Fibroblast of skin of left biceps (primary cell): ENCODE measurements at places on chromosomes 12 and 14.

GRCh38 chr14:96940009-96940408 lies 142.8 kb downstream of the VRK1 start:
- no peak for DNase-seq

- DNase-seq: no peak
Observed at GRCh38 chr12:129885287-129885686, 18.5 kb downstream of the TMEM132D start.

- DNase-seq: no peak
Observed at GRCh38 chr14:94681300-94682060, 69.3 kb downstream of the SERPINA3 start.

DNA sequence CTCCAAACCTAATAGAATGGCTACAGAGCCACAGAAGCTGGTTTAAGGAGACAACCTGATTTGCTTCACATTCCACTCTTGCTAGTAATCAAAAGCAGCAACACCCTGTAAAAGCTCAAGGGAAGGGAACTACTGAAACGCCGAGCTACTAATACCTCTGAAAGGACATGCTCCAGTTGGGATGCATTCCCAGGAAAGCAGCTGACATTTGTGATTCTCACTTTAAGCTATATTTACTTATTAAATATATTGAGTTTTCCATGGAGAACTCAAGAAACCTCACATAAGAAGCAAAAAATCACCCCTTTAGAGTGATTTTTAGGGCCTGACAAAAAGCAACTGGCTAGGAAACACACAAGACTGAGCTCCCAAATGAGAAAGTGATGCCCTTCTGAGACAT lies 1073.0 kb upstream of the FLRT2 start:
- no peak for DNase-seq

GRCh38 chr14:100537446-100538350 lies 49.5 kb downstream of the BEGAIN start:
- DNase-seq: no peak
